Activated T-helper 1 cell treated with Interleukin-2 at 50 U/mL for 16 hours (primary cell): ENCODE measurements at places on chromosomes 2 and 18.

GRCh38 chr2:153071090-153071489 lies 352.7 kb downstream of the ARL6IP6 start:
- DNase-seq = no peak

DNA sequence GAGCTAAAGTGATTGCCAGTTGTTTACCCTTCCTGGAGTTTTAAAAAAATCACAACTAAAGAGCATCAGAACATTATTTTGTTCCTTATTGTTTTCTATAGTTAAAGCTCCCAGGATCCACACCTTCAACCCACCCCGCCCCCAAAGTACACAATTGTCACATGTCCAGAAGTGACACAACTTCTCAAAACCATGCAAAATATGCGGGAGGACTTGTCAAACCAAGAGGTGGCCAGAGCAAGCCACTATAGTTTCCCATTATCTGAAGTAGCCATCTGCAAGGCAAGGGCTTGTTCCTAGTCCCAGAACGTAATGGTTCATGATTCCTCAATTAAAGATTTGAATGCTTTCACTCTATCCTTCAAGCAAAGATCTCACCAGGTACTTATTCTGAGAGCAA lies 9.9 kb upstream of the INO80C start:
- DNase-seq = no peak

- DNase-seq = no peak
Measured at GRCh38 chr2:70959851-70960832, 18.3 kb upstream of the ANKRD53 start.

GRCh38 chr2:206698811-206699210 lies 19.4 kb downstream of the DYTN start:
- DNase-seq = no peak

DNA sequence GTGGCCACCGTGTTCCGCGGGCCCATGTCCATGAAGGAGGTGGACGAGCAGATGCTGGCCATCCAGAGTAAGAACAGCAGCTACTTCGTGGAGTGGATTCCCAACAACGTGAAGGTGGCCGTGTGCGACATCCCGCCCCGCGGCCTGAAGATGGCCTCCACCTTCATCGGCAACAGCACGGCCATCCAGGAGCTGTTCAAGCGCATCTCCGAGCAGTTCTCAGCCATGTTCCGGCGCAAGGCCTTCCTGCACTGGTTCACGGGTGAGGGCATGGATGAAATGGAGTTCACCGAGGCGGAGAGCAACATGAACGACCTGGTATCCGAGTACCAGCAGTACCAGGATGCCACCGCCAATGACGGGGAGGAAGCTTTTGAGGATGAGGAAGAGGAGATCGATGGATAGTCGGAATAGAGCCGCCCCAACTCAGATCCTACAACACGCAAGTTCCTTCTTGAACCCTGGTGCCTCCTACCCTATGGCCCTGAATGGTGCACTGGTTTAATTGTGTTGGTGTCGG lies 17.7 kb downstream of the TUBB6 start:
- DNase-seq = no peak

DNA sequence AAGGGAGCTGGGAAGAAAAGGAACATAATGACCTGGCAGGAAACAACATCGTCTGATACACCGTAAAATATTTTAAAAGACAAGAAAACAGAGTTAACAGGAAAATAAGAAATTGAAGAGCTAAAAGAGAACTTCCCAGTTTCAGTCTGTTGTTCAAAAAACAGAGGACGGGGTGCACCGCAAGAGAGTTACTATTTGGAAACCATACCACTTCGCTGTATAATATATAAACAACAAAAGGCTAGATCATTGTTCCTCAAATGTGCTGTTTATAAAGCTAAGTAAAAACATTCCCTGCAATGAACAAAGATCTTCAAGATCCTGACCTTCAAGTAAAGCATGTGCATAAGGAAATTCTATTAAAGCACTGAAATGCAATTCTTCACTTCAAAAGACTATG lies 2.1 kb downstream of the PPP3R1 start:
- DNase-seq = no peak

DNA sequence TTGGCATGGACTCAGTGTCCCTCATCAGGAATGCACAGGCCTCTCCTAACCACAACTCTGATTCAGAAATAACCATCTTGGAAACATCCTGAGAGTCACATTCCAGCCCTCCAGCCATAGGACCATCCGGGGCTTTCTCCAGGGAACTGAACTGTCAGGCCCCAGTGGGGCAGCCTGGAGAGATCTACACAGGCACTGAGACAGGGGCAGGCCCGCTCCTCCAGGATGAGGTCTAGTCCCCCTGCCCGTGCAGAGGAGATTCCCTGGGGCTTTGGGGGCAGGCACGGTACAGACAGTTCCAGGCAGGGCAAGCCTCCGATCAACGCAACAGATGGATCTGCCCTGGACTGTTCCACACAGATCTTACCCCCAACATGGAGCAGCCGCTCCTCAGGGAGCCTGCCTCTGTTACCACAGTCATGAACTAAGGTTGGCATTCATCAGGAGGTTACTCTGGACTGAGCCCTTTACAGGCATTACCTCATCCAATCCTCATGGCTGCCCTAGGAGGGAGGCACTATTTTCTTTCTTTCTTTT lies 12.0 kb downstream of the KCNK3 start:
- no peak for DNase-seq

GRCh38 chr2:74948779-74949178 lies 9.7 kb upstream of the POLE4 start:
- DNase-seq = no peak

DNA sequence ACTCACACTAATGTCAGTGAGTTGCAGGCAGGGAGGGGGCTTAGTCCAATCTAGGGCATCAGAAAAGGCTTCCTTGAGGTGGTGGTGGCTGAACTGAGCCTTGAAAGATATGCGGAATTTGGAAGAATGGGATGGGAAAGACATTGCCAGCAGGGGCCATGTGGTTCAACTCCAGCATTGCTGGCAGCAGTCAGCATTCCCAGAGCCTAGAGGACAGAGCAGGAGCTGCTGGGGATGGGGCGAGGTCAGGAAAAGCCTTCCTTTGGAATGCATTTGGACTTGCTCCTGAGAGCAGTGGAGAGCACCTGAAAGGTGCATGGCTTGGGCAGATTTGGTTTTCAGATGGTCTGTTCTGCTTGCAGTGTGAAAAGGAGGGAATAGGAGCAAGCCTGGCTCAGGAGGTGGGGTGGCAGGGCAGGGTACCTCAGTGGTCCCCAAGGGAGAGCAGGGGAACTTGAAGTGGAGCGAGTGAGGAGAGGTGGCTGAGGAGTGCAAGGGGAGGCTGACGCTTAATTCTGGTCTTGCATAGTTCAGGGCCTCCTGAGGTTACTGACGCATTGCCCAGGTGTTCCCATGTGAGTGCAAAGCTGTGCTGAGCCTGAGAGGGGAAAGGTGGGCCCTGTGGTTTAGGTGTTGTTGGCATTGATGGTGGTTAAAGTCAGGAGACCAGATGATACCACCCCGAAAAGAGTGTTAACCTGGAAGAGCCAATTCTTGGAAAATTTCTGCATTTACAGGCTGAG lies 112.1 kb upstream of the MGAT5 start:
- no peak for DNase-seq

DNA sequence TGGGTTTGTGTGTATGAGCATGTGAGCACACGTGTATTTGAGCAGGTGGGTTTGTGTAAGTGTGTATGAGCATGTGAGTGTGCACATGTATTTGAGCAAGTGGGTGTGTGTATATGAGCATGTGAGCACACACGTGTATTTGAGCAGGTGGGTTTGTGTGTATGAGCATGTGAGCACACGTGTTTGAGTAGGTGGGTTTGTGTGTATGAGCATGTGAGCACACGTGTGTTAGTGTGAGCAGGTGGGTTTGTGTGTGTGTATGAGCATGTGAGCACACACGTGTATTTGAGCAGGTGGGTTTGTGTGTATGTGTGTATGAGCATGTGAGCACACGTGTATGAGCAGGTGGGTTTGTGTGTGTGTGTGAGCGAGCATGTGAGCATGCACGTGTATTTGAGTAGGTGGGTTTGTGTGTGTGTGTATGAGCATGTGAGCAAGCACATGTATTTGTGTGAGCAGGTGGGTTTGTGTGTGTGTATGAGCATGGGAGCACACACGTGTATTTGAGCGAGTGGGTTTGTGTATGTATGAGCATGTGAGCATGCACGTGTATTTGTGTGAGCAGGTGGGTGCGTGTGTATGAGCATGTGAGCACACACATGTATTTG lies 169.7 kb downstream of the TWIST2 start:
- DNase-seq = no peak

GRCh38 chr2:212727751-212728150 lies 189.1 kb upstream of the ERBB4 start:
- DNase-seq = no peak

DNA sequence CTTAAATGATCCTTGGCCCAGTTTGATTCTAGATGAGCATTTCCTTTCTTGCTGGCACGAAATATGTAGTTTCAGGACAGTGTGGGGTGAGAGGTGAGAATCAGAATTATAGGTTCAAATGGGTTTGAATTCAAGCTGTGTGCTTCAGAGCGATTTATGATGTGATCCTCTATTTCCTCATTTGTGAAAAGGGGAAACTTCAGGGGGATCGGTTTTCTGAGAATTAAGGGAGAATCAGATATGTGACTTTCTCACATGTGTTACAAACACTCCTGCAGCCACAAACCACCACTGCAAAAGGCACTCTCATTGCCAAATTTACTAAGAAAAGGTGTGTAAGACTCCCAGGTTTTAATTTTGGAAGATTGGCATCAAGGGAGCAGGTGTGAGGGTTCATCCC lies 24.4 kb downstream of the HK2 start:
- DNase-seq = no peak

- DNase-seq = no peak
Measured at GRCh38 chr2:218547978-218548377, 20.2 kb downstream of the USP37 start.

DNA sequence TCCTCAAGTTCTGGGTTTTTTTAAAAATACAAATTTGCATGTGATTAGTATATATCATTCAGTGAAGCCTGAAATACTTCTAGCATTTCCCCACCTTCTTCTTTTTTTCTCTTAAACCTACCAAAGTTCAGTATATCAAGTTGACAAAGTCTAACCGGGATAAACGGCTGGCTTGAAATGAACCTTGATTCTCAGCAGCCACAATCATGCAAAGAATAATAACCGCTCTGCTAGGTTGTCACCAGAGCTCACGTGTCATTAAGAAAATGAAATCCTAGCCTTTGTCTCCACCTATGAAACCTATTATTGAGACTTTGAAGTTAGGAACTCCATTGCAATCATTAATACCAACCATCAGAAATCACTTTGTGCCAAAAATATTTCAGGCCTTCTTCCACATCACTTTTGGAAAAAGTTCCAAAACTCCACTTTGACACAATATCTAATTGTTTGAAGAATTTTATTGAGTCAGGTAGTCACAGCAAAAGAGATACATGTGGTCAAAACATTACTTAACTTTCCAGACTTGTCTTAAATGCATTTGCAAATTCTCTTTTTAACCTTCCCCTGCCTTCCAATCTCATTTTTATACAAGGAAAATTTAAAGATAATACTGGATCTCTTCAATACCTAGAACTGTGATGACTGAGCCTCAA lies 285.6 kb upstream of the ACVR2A start:
- DNase-seq = no peak

DNA sequence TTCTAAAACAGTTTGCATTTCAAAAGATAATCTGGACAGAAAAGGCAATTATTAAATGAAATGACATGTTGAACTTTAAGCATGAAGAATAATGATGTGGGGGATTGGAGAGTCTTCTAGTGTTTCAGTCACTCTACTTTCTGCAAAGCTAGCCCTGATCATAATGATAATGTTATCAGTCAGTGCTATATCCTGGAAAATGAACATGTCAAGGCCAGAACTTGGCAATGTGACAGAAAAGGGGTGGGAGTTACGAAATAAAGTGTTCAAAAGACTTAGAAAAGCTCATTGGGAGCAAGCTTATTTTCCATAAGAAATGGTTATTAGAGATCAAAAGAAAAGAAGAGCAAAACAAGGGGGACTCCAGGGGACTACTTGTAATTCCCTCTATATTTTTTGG lies 288.5 kb upstream of the SLC8A1 start:
- DNase-seq = no peak

DNA sequence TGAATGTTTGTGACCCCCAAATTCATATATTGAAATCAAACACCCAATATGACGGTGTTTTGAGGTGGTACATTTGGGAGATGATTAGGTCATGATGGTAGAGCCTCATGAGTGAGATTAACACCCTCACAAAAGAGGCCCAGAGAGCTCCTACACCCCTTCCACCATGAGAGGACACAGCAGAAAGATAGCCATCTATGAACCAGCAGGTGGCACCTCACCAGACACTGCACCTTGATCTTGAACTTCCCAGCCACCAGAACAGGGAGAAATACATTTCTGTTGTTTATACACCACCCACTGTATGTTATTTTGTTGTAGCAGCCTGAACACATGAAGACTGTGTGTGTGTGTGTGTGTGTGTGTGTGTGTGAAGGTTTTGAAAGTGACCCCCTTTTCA lies 58.1 kb downstream of the ST3GAL5 start:
- no peak for DNase-seq

GRCh38 chr18:13518382-13518781 lies 208.0 kb downstream of the FAM210A start:
- DNase-seq = no peak

- no peak for DNase-seq
Measured at GRCh38 chr2:101613056-101613704, 84.3 kb upstream of the MAP4K4 start.

- DNase-seq = no peak
Measured at GRCh38 chr2:106068451-106068850, 125.7 kb downstream of the UXS1 start.

- no peak for DNase-seq
Measured at GRCh38 chr2:141001750-141002149, 1129.1 kb downstream of the LRP1B start.
